ENCODE measurements at places on chromosomes 7 and 10.

DNA sequence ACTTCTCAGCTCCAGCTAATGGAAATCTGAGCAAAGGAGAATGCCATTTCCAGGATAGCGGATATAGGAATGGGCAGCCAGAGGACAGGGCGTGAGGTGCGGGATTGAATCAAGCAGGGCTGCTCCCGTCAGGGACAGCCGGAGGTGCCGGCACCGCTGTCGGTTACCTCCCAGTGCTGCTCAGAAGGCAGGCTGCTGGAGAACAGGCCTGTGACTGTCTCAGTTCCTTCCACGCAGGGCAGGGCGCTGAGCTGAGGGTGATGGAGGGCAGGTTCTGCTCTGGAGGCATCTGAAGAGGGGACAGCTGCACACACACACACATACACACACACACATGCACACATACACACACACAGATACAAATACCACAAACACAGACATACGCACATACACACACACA lies 111.1 kb downstream of the DOCK1 start:
- DNase-seq, result no peak

DNA sequence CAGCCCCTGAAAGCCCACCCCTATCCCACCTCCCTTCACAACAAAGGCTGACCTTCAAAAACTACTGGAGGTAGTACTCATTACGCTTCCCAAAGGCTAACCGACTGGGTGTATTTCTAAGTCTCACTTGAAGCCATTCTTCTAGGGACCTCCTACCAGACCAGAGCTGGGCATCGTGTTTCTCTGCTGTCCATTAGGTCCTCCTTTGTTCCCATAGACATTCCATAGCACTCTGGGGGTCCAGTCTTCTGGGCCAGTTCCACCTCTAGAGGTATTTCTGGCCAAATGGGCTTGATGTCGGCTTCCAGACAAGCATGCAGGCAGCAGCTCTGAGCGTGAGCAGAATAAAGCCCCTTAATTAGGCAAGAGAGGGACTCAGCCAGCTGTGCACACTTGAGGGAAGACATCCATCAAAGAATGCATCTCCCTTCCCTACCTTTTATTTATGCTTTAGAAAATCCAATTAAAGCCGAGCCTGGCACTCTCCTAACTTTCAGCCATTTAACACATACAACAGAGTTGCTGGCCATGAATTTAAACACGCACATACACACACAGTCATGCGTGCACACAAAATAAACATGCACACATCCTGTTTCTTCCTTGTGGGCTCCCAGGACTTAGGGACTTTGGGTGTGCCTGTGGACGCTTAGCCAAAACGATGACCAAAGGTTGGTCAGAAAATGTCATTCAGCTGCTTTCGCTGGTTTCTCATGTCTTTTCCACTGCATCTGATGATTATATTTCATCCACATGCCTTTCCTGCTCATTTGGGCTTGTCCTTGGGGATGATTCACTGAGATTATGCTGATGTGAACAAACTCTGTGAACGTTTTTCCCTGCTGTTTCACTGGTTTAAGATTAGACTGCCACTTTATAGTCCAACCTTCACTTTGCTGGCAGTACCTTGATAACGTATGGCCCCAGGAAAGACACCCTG lies 362.0 kb upstream of the NFE2L3 start:
- DNase-seq, result no peak

- DNase-seq, result no peak
These were observed 141.1 kb downstream of the SPAG6 start for GRCh38 chr10:22486431-22486830.

DNA sequence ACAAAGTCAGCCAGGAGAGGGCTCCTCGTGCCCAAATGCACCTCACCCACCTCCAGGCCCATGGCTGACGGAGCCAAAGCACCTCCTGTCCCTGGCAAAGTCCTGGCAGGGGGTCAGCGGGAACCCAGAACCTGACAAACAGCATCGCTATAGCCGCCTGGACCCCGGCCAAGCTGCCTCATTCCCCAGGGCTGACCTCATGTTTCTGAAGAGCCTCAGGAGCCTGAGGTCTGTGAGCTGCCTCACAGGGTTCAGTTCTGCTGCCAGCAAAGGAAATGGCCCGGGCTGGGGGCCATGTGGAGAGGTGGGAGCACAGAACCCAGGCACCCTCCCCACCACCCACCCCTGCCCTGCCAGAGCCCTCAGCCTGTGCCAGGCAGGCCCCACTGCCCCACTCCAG lies 4.2 kb upstream of the NANOS1 start:
- DNase-seq, result no peak

- no peak for DNase-seq
These were observed 165.9 kb upstream of the PPP1R3A start for GRCh38 chr7:114084472-114085312.

- peak; percentile 30 for DNase-seq
These were observed 91.2 kb upstream of the MPP7 start for GRCh38 chr10:28393956-28394568.

- DNase-seq, result no peak
These were observed 47.1 kb upstream of the PDCD4 start for GRCh38 chr10:110824660-110825059.

GRCh38 chr7:86968618-86969017 lies 90.8 kb downstream of the ELAPOR2 start:
- no peak for DNase-seq

GRCh38 chr7:54879776-54880175 lies 120.8 kb upstream of the SEC61G start:
- no peak for DNase-seq

- DNase-seq, result no peak
These were observed 295.9 kb upstream of the ZNF32 start for GRCh38 chr10:43944381-43945093.

DNA sequence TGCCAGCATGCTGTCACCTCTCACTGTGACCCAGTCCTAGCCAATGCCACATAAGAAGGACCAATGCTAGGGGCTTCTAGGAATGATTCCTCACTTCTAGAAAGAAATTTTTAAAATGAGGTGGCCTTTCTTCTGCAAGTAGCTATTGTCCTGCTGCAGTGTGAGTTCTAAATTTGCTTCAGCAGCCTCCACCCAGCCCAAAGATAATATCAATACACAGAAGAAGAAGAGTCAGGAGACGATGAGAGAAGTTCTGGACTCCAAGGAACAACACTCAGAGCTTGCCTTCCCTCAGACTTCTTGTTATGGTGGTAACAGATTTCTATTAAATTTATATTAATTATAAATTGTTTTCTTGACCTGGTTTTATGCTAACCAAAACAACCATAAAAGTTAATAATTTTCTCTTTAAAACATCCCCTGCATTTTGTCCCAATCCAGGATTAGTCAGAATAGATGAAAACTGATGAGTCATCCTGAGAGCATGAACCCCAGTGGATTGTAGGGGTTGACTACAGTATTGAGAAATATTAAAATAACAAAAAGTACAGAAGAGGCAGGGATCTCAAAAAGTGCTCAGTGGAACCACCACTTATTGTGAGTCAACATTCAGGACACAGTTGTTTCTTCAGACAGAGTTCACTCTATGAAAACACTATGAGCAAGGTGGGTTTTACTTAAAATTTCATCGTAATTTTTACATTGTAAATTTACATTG lies 29.6 kb upstream of the AKR1C2 start:
- no peak for DNase-seq

DNA sequence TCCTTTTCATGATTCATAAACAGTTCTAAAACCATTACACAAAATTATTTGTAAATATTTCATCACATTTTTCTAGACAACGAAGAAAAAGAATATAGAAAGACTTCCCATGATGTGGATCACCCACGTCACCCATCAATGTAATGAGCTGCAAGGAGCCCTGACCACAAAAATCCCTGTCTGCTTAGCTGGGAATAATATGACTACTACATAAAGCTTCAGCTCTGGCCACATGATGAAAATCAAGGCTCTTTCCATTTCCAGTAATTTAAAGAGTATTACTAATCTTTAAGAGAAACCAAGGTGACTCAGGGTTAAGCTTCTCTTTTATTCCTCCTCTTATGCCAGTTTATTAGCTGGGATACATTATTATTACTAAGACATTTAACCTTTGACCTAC lies 180.8 kb upstream of the CACNA2D1 start:
- DNase-seq, result no peak

Data from anterior cingulate cortex (tissue), 58 donors.